Stimulated activated CD8-positive, alpha-beta memory T cell treated with anti-CD3 and anti-CD28 coated beads, Interleukin-7, amount 100 ng/mL, for 4 hours (primary cell): ENCODE measurements at places on chromosomes 2 and 18.

GRCh38 chr2:60973705-60974104, 43.8 kb upstream of the PEX13 start:
- no peak for DNase-seq

- no peak for DNase-seq
Measured at GRCh38 chr18:23102493-23103261, 32.6 kb upstream of the CABLES1 start.

GRCh38 chr18:77551055-77551454, 301.4 kb downstream of the GALR1 start:
- DNase-seq, result no peak

- no peak for DNase-seq
Measured at GRCh38 chr2:112181571-112182290, 43.5 kb downstream of the FBLN7 start.

DNA sequence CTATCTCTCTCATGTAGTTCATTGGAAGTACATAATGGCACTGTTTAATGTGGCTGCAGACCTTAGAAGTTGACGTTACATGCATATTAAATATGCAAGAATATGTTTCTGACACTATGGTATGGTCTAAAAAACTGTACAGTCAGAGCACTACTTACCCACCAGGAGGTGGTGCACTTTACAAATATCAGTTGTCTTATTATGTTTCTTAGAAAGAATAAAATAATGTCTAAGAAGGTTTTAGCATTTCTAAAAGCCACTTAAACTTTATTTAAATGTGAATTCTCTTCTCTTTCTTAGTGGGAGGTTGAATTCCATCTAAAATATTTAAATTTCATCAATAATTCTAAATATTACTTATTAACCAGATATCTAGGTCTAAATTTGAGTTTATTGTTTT, 4.3 kb downstream of the TMEFF2 start:
- DNase-seq, result no peak

- no peak for DNase-seq
Measured at GRCh38 chr18:74226156-74226555, 65.6 kb downstream of the CYB5A start.
